Stimulated activated CD8-positive, alpha-beta memory T cell treated with anti-CD3 and anti-CD28 coated beads, Interleukin-7, amount 100 ng/mL, for 4 hours (primary cell): ENCODE measurements at places on chromosomes 11 and 22.

DNA sequence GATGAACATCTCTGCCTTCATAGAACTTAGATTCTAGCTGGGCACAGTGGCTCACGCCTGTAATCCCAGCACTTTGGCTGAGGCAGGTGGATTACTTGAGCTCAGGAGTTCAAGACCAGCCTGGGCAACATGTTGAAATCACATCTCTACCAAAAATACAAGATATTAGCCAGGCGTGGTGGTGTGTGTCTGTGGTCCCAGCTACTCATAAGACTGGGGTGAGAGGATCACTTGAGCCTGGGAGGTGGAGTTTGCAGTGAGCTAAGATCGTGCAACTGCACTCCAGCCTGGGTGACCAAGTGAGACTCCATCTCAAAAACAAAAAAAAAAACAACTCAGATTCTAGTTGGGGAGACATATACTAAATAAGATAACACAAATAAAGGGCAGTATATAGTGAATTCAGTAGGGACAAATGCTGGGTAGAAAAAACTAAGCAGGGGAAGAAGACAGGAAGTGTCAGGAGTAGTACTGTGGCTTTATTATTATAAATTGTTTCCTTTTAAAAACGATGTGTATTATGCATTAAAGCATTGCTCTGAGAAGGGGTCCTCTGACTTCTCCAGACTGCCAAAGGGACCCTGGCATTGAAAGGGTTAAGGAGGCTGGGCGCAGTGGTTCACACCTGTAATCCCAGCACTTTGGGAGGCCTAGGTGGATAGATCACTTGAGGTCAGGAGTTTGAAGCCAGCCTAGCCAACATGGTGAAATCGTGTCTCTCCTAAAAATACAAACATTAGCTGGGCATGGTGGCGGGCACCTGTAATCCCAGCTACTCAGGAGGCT, 46.7 kb downstream of the PACS1 start:
- no peak for DNase-seq

DNA sequence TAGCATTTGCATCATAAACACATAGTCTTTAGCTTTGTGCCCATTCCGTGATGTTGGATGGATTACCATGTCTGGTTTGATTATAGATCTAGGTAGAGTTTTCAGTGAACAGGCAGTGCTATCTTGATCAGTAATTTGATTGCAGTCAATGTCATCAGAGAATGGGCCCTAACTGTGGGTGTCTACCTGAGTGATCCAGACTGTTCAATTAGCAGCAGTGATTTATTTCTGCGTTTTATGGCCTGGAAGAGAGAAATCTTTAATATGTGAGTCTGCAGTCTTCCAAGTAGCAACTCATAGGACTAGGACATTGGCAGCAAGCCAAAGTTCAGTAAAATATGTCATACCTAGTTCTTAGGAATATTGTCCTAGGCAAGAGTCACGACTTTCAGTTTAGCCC, 80.3 kb downstream of the CASP12 start:
- no peak for DNase-seq

DNA sequence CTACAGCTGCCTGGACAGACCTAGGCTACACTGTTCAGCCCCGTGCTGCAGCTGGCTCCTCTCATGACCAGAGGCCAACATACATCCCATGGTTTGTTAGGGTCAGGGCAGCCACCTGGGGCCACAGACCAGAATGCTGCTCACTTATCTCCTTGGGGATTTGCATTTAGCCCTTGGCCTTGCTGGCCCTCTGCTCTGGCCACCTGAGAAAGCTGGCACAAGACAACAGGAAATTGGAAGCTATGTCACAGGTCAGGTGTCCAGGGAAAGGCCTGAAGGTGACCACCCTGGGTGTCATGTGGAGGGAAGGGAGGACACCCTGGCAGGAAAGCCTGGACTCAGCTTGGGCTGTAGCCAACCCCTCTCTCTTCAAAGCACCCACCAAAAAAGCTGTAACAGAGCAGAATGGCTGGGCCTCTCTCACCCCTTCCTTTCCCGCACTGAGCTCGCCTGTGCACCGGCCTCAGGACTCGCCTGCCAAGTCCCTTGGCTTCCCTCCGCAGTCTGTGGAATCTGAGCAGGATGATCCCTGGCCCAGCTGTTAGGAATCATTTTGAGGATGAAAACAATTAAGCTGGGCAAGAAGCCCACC, 86.3 kb downstream of the SNX19 start:
- no peak for DNase-seq

DNA sequence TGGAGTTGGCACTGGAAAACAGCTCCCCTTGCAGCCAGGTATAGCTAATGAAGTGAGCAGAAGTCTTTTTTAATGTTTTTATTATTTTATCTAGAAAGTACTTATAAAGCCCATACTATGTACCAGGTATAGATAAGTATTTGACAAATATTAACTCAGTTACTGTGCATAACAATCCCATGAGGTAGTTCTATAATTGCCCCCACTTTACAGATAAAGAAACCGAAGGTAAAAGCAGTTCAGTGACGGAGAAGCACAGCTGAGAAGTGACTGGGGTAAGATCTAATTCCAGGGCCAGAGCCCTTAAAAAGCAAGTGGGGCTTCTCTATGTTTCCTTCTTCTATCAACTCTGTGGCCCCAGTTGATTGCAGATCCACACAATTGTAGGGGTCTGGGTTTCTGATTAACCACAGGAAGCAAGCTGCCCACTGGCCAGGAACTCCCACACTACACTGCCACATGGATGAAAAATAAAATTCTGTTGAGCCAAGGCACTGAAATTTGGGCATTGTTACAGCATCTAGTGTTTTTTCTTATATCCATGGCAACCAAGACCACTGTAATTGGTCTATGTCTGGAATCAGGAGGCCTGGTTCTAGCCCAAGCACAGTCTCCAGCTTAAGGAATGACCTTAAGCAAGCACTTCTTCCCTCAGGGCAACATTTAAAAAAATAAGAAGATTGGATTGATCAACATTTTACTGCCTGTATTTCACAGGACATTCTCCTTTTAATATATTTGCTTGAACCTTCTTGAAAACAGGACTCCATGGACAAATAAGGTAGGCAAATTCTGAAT, 55.3 kb upstream of the TEAD1 start:
- no peak for DNase-seq

DNA sequence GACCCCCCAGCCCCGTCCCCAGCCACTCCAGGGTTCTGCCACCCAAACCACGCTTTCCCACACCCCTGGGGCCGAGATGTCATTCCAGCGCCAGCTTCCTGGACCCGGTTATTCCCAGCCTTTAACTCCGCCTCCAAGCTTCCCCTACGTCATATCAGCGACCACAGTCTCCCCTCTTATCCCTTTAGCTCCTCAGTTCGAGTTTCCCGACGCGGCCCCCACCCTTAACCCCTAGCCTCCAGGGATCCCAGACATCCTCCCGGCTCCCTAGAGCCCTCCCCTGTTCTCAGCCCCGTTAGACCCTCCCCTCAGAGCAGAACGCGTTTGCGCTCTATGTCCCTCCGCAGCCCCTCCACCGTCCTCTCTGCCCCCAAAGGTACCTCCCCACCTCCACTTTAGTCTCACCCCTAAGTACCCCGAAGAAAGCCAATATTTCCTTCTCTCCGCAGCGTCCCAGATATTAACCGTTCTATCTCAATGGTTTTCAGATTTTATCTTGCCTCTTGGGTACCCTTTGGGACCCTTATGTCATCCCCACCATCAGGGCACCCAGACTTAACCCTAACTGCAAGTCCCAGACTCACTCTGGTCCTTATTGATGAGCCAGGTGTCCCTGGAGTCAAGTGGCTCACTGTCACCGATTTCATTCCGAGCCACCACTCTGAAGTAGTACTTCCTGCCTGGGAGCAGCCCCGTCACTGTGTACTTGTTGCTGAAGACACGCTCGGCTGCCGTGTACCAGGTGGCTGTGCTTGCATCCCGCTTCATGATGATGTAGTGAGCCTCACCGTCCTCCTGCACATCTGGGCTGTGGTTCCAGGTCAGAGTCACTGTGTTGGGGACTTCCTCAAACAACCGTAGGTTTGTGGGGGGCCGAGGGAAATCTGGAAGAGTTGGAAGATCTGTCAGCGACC, 8.0 kb downstream of the TMEM86A start:
- no peak for DNase-seq

- no peak for DNase-seq
These were observed 12.6 kb upstream of the SPON1 start for GRCh38 chr11:13949876-13950275.

- DNase-seq: no peak
These were observed 16.5 kb upstream of the PAX6 start for GRCh38 chr11:31827455-31828206.
